ENCODE measurements at places on chromosomes 5 and 9.
A peak's percentile ranks its signal among the peaks of the same experiment; 100 is the strongest.

GRCh38 chr9:136726631-136727191 is 14.3 kb downstream of the DIPK1B start:
- peak; percentile 36 for DNase-seq

DNA sequence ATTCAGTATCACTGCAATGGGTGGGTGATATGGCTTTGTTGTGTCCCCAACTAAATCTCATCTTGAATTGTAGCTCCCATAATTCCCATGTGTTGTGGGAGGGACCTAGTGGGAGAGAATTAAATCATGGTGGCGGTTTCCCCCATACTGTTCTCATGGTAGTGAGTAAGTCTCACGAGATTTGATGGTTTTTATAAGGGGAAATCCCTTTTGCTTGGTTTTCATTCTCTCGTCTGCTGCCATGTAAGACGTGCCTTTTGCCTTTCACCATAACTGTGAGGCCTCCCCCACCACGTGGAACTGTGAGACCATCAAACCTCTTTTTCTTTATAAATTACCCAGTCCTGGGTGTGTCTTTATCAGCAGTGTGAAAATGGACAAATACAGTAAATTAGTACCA is 9.5 kb upstream of the NANS start:
- no peak for DNase-seq

DNA sequence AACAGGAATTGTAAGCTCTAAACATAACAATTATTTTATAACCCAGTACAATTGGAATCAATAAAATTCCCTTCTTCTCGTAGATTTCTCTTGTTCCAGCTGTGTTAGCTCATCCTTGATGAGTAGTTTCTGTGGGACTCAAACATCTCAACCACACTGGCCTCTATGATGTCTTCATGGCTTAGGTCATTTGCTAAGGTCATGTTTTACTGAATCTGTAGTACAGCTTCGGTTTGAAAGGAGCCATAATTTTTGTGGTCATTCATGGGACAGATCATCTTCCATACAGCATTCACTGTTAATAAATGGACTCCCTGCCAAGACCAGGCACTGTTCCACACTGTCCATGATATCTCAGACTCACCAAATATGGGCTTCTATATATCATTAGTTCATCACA is 369.0 kb upstream of the RFX3 start:
- no peak for DNase-seq

GRCh38 chr9:128026773-128027541 is 40.2 kb downstream of the NAIF1 start:
- peak; percentile 51 for DNase-seq

DNA sequence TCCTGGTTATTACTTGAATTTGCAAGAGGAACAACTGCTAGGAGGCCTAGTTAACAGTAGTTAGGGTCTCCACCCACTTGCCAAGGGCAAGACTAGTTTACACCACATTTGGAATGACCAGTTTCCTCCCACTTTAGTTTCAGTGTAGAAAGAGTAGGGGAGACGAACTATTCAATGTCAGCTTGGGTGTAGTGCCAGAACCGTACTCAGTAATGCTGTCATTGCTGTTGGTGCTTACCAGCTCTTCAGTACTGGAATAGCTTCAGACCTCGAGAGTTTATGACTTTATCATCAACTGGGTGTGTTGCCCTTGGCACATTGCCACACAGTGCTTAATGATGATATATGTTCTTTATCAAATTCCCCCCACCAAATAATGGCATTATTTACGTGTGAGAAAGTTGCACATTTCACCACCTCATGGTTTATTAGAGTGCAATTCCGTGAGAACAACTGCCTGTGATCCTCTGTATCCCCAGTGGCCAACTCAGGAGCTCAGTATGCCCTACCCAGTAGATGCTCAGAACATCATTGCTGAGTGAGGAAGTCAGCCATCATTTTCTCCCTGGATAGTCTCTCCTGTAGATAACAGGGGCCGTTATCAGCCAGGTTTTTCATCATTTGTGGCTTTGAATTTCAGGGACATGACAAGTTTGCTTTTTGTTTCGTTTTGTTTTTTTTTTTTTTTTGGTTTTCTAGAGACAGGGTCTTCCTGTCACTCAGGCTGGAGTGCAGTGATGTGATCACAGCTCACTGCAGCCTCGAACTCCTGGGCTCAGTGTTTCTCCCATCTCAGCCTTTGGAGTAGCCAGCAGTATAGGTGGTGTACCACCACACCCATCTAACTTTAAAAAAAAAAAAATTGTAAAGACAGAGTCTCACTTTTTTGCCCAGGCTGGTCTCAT is 67.3 kb downstream of the DOCK8 start:
- peak; percentile 20 for DNase-seq

- DNase-seq: no peak
Measured at GRCh38 chr9:89080193-89080592, 88.9 kb downstream of the S1PR3 start.

GRCh38 chr9:89880721-89881120 is 275.9 kb downstream of the GADD45G start:
- no peak for DNase-seq

DNA sequence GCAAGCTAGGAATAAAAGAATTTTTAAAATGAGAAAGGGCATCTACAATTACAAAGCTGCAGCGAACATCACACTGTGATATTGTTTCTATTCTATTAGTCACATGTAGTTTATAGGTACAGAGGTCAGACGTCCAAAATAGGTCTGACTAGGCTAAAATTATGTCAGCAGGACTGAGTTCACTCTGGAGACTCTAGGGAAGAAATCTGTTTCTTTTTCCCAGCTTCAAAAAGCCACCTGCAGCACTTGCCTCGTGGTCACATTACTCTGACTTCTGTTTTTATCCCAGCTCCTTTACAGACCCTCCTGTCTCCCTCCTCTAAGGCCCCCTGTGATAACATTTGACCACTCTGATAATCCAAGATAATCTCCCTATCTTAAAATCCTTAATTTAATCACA is 5.1 kb upstream of the CKS2 start:
- DNase-seq: no peak

- no peak for DNase-seq
Measured at GRCh38 chr9:76221423-76221822, 172.8 kb downstream of the RFK start.

DNA sequence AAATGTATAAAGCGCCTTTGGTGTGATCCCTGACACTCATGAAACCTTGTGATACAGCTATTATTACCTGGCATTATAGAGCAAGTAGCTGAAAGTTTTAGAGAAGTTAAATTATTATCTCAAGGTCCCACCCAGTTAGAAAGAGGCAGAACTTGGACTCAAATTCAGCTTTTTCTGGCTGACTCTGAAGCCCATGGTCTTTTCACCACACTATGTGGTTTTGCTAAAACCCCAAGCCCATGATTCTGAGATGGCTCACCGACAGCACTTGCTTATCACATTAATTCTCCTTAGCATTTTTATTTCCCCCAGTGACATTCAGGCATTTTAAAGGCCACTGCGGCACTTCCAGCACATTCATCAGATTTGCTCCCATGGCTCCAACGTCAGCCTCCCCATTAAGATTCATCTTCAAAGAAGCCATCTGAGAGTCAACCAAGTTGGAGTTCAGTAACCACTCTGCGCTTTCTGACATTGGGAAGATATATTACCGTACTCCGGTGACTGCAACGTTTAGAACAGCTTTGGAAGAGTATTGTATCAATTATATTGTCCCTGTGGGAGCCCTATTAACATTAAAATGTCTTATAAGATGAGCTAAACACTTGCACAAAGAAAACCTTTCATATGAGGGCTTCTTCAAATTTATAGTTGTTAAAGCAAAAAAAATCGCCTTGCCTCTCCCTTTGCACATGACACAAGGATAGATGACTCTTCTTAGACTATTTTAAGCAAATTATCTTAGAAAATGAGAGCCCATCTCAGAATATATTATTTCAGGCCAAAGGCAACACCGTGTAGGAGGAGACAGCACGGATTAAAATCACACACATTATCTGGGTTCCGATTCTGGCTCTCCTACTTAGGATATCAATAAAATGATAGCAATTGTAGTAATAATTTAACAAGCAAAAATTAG is 638.1 kb downstream of the ACTL7B start:
- DNase-seq: no peak

DNA sequence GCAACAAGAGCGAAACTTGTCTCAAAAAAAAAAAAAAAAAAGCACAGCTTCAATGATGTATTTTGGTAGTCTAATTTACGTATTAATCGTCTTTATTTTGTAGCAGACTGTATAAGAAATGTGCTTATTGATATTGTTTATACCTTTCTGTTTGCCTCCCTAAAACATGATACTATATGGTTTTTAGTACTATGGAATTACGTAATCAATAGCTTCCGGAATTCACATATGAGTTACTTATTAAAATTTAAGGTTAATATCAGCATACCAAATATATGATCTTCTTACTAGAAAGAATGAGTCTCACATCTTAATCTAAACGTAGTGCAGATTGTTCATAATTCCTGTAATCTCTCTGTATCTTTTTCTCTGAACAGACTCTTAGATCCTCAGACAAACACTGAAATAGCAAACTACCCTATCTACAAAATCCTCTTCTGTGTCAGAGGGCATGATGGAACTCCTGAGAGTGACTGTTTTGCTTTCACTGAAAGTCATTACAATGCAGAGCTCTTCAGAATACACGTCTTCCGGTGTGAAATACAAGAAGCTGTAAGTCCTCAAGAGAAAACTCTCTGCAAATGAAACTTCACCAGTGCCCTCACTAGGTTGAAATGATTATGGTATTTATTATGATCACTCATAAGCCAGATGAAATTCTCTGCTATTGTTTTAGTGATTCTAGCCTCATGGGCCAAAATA is 44.4 kb upstream of the GPR21 start:
- DNase-seq: no peak

DNA sequence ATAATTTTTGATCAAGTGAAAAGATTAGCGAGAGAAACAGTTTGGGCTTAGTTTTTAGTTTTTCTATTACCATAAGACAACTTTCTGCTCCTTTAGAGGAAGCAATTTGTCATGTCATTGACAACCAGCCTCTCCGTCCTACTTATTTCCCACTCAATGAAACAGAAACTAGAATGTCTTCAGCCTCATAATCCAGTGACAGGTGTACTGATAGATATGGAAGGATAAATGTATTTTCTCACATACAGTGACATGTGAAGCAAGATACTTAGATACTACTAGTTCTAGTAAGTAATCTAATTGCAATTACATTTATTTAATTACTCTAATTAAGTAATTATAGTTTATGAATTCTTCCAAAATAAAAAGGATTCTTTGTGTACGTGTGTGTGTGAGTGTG is 429.7 kb downstream of the CDH10 start:
- no peak for DNase-seq

GRCh38 chr9:92486371-92486770 is 4.1 kb upstream of the ASPN start:
- DNase-seq: no peak

DNA sequence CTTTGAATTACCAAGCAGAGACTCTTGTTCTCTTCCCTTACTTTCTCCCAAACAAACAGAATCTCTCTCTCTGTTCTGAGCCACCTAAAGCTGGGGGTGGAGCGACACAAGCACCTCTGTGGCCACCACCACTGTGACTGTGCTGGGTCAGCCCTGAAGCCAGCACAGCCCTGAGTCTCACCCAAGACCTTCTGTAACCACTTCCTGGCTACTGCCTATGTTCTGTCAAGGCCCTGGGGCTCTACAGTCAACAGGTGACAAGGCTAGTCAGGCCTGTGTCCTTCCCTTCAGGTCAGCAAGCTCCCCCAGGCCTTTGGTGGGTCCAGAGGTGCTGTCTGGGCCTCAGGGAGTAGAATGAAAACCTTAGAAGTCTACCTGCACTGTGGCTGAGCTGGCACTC is 26.1 kb upstream of the SLC28A3 start:
- no peak for DNase-seq

- no peak for DNase-seq
Measured at GRCh38 chr9:4327504-4328191, 27.8 kb upstream of the GLIS3 start.

DNA sequence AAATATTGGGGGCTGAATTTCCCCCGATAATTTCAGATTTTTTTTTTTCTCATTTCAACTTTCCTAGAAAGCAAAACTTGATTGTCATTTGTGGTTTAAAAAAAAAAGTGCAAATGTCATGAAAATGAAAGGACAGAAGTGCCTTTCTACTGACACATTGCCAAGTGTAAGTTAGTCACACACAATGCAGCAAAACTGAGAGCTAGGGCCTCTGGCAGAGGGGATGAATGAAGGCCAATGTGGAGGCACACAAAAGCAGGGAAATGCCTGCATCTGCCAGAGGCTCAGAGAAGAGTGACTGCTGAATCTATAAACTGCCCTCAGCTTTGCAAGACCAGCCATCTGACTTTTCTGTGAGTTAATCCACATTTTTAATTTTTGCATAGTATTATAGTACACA is 6.8 kb upstream of the IFNA5 start:
- DNase-seq: no peak

DNA sequence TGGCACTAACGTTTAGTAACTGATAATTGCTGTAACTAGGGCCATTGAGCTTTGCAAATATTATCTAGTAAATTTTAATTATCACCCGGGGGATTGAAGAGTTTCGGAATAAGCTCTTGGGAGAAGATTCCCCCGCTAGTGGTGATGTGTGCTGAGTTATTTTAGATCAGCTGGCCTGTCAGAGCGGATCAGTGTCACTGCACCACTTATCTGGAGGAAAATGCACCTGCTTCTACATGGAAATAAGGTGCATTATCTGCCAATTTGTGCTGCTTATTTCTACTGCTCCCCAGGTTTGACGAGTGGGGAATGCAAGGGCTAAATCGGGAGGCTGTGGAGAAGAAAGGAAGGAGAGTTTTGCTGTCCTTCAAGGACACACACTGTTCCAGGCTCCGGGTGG is 518.6 kb downstream of the TLE4 start:
- no peak for DNase-seq

GRCh38 chr5:109701252-109701651 is 11.5 kb downstream of the MAN2A1 start:
- no peak for DNase-seq

GRCh38 chr9:129474740-129475404 is 146.0 kb downstream of the C9orf50 start:
- DNase-seq: no peak

DNA sequence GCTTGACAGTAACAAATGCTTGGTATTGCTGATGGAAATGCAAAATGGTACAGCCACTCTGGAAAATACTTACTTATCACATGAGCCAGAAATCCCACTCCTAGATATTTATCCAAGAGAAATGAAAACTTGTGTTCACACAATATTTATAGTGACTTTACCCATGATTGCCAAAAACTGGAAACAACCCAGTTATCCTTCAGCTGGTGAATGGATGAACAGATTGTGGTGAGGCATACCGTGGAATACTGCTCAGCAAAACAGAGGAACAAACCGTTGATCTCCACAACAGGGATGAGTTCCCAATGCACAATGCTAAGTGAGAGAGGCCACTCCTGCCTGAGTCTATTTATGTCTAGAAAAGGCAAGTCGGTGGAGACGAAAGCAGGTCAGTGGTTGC is 40.5 kb upstream of the LRRC14B start:
- no peak for DNase-seq

Data from effector CD4-positive, alpha-beta T cell (primary cell).